ENCODE measurements at places on chromosomes 2 and 18.
A peak's percentile ranks its signal among the peaks of the same experiment; 100 is the strongest.

DNA sequence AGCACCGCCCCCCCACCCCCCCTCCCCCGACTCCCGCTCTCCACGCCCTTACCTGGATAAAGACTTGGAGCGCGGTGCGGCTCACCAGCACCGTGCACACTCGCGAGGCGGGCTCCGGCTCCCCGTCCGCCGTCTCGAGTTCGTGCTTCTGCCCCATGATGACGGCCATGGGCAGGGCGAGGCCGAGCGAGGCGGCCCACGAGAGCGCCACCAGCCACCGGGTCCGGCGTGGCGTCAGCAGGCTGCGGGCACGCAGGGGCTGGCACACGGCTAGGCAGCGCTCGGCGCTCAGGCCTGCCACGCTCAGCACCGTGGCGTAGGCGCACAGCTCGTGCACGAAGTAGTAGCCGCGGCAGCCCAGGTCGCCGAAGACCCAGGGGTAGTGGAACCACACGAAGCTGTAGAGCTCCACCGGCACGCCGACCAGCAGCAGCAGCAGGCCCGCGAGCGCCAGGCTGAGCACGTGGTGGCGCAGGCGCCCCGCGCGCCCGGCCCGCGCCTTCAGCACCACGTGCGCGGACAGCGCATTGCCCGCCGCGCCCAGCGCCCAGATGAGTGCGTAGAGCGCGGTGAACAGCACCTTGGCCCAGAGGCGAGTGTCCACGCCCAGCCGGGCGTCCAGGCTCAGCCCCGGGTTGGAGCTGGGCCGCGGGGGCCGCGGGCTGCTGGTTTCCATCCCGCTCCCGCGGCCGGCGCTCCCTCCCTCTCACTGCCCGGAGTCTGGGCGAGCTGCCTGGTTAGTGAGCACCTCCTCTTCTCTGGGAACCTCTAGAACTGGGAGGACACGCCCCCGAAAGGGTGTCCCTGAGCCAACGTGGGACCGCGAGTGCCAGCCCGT is at the start of gene NTSR2:
TSS of gene NTSR2 (minus strand) at position 742 of the 838 bp plus-strand sequence. CDS start at position 676, 66 bp downstream.
- DNase-seq, result no peak

DNA sequence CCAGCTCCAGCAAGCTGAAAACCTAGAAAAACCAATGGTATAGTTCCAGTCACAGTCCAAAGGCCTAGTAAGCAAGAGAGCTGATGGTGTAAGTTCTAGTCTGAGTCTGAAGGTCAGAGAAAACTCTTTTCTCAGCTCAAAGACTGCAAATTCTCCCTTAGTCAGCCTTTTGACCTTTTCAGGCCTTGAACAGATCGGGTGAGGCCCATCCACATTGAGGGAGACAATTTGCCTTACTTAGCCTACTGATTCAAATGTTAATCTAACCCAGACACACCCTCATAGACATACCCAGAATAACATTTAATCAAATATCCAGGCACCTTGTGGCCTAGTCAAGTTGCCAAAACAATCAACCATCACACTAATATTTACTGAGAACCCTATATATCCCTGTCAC is 110.8 kb upstream of the KCNJ3 start:
- no peak for DNase-seq

DNA sequence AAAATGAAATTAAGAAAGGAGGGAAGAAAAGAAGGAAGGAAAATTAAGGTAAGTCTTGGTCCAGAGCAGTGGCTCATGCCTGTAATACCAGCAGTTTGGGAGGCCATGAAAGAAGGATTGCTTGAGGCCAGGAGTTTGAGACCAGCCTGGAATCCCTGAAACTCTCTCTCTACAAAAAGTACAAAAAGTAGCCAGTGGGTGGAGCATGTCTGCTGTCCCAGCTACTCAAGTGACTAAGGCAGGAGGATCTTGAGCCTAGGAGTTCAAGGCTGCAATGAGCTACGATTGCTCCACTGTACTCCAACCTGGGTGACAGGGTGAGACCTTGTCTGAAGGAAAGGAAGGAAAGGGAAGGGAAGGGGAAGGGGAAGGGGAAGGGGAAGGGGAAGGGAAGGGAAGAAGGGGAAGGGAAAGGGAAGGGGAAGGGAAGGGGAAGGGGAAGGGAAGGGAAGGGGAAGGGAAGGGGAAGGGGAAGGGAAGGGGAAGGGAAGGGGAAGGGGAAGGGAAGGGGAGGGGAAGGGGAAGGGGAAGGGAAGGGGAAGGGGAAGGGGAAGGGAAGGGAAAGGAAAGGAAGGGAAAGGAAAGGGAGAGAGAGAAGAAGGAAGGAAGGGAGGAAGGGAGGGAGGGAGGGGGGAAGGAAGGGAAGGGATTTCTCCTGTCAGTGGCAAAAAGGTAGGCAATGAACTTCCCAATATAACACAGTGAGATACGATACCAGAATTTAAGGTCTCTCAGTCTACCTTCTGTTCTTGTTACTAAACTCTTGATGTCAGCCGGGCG is 412.8 kb downstream of the CMPK2 start:
- no peak for DNase-seq

DNA sequence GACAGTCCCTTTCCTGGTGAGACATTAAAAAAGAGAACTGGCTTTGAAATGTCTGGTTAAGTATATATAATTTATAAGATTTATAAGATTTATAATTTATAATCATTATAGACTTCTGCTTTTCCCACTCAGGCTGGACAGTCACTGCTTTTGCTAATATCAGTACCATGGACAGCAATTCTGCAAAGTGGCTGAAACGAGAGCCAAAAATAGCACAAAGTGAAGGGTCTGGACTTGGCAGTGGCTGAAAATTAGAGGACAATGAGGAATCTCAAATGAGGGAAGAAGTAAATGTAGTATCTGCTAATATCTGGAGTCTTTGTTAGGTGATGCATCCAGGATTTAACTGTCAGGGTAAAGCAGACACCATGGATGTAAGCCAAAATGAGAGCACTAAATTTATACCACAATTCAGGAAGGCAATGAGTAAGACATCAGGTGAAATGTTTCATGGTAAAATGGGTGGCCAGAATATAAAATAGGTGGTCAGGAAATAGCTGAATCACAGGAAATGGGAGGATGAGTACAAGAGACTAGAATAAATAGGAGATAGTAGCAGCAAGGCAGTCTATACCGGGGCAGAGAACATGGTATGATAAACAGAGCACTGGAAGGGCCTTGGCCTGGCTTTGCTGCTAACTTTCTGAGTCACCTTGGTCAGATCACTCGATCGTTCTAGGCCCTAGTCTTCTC is 39.6 kb upstream of the BOD1L2 start:
- DNase-seq, result no peak

GRCh38 chr2:74186038-74186437 is 7.4 kb upstream of the MOB1A start:
- DNase-seq, result no peak

GRCh38 chr2:163466331-163467250 is 269.2 kb downstream of the FIGN start:
- DNase-seq, result no peak

DNA sequence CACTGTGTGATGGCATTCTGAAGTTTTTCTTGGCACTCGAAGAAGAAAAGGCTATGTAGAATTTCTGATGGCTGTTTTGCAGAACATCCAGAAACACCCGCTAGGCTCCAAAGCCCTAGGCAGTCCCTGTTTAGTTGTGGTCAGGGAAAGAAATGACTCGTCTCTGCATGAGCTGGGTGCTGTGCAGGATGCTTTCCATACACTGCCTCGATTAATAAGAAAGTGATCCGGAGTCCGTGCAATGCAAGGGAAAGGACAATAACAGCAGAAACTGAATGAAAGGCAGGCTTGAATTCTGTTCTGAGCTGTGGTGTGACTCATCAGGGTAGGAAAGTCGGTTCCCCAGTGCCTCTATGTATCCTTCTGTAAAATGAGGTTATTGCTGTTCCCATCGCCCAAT is 18.7 kb downstream of the MAPRE3 start:
- no peak for DNase-seq

DNA sequence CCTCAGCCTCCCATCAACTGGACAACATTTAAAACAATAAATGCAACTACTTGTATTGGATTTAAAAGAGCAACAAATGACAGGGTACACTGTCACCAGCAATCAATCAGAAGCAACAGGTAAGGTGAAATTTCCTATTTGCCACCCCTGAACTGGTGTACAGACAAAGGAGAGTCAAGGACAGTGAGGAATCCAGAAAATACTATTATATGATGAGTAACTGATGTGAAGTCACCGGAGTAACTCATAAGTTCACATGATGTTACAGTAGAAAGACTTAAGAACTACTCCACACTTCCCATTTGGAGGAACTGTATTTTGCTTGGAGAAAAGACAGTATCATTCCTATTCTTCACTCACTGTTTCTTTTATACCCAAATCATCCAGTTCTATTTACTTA is 4.1 kb upstream of the STAT1 start:
- no peak for DNase-seq

GRCh38 chr2:236776695-236777251 is 207.1 kb downstream of the ACKR3 start:
- DNase-seq, result no peak

DNA sequence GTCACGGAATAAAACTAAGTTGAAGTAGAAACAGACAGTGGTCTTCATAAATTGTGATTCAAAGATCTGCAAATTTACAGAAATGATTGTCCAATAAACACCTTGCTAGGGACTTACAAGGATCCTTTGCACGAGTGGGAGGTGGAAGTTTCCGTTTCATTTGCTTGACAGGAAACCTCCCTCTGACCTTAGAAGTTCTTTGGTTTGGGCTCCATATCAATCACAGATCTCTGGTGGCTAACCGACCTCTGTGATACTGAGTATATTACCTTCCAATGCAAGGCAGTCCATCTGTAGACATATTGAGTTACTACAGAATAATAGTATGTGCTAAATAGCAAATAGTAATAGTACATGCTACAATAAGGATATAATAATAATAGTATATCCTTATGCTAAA is 33.7 kb upstream of the RNF152 start:
- DNase-seq, result no peak

- peak; percentile 42 for DNase-seq
Observed at GRCh38 chr2:225041207-225041850, 939 bp downstream of the DOCK10 start.

DNA sequence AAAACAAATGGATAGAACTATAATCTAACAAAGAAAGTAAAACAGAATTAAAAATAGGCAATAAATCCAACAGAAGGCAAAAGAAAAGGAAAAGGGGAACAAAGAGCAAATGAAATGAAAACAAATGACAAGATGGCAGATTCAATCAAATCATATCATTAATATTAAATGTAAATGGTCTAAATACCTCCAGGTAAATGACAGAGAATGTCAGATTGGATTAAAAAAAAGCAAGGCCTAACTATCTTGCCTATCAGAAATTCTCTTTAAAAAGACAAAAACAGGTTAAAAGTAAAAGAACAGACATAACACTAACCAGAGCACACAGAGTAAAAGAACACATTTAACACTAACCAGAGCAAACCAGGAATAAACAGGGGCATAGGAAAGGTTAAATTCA is 63.1 kb upstream of the TMEM247 start:
- no peak for DNase-seq

DNA sequence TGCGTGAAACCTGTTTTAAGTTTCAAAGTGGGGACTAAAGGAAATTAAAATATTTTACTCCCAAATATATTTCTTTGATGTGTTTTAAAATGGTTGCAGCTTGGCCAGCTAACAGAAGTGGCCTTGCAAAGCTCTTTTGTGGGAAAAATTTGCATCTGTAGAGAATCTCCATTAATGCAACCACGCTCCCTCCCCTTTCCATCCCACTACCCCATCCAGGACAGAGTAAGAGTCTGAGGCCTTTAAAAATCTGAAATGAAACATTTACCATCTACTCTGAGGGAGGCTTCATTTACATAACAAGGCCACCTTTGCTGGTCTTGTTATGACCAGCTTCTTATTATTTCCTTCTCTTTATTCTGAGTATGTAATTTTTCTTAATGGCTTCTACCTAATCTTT is 63.5 kb downstream of the STAT4 start:
- no peak for DNase-seq

DNA sequence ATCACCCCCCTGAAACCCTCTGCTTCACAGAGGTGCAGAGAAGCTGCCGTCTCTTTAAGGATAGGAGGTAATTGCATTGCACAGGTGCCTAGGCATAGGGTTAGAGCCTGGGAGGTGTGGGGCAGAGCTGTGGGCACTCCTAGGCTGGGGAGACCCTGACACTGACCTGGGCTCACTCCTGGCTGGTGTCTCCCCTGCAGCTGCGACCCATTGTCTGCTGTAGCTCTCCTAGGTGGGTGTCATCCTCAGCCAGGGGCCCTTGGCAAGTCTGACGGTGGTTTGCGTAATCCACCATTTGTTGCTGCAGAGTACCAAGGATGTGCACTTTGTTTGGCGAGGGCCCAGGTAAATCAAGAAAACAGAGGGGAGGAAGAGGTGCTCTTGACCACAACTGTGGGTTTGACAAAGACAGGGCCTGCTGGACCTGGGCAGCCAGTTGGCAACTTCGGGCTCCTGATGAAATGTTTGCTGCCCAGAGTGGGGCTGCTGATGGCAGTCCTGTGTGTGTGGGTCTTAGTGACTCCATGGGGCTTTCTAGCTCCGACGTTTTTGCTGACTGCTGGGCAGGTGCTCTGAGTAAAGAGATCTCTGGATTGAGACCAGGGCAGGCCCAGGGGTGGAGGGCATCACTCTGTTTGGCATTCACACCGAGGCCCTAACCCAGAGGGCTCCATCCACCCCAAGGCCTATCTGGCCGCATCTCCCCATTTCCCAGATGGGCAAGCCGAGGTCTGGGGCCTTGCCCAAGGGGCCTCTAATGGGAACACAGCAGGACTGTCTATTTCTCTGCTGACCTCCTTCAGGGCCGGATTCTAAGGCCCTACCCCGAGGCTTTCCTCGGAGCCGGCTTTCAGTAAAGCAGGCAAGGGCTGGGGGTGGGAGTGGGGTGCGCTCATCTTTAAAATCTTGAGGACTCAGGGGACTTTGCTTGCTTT is 67.7 kb downstream of the EDAR start:
- no peak for DNase-seq
